ENCODE measurements at places on chromosomes 3 and 15.

DNA sequence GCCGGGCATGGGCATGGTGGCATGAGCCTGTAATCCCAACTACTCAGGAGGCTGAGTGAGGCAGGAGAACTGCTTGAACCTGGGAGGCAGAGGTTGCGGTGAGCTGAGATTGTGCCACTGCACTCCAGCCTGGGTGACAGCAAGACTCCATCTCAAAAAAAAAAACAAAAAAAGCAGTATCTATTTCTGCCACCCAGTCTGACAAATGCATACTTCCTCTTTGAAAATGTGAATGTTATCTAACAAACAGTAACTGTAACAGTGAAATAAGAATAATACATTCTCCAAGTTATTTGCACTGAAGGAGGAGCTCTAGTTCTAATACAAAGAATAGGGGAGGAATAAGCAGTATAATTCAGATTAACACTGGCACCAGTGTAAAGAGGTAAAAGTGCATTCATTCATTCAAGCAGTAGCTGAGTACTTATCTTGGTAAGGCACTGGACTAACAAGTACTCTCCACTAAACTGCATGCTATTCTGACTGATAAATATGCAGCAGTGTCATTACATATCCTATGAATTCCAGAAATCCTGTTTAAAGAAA, 12.9 kb downstream of the VPS13C start:
- DNase-seq: no peak

DNA sequence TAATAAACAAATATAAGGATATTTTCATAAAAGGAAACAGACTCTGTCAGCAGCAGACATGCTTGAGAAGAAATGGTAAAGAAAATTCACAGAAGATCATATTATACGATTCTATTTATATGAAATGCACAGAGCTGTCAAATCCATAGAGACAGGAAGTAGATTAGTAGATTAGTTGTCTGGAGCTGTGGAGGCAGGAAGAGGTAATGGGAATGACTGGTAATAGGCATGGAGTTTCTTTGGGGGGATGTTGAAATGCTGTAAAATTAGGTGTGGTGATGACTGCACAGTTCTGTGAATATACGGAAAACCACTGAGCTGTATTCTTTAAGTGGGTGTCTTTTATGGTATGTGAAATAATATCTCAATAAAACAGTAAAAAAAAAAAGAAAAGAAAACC, 35.3 kb downstream of the CEP152 start:
- no peak for DNase-seq

DNA sequence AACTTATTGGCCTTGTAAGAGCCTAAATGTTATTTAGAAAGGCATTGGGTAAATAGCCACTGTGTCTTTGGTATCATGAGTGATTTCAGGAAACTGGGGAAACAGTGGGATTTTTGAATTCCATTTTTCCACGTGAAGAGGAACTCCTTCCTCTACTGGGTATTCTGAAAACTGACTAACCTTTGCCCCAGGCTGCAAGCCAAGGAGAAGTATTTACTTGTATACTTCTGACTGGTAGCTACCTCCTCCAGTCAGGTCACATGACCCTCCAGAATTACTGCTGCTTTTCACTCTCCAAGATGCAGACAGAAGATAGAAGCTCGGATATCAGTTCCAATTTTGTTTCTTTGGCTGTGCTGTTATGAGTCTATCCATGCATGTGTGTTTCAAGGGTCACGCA, 50.9 kb upstream of the MAP3K13 start:
- no peak for DNase-seq

- no peak for DNase-seq
Observed at GRCh38 chr3:88469216-88469615, 319.5 kb downstream of the C3orf38 start.

GRCh38 chr3:57261929-57262328, 30.6 kb downstream of the ASB14 start:
- DNase-seq: no peak

DNA sequence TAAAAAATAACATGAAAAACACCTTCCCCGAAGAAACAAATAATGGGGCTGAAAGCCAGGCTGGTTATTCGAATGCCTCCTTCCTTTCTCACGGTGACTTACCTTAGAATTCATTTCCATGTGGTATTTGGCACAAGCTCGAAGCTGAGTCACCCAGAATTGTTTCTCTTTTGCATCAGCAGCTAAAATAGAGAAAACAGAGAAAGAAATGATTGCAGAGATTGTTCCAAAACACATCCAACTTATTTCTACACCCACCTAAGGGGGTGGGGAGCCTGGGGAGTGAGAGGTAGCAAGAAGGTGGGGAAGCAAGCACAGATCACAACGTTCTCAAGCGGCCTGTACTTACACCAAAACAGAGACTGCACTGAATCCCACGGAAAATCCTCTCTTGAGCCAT, 104.7 kb downstream of the OSBPL10 start:
- DNase-seq: no peak

GRCh38 chr3:196726788-196727675, 12.6 kb upstream of the PAK2 start:
- DNase-seq: no peak

- DNase-seq: no peak
Observed at GRCh38 chr3:124784686-124785382, 54.6 kb downstream of the UMPS start.

DNA sequence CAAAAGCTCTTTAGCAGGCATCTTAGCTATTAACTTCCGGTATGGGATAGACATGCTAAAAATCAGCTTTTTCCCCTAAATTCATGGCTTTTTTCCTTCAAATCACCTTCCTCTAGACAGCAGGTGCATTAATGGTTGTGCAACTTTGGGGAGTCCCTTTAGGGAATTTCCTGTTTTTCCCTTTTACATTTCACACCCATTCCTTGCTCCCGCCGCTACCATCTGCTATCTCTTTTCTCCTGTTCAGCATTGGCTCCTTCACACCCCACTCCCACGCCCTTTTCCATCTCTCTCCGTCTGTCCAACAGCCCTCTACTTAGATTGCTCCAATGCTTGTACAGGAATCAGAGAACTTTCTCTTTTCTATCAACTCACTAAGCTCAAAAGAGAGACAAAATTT, 43.4 kb downstream of the FEZF2 start:
- no peak for DNase-seq

- no peak for DNase-seq
Observed at GRCh38 chr15:63104727-63105126, 16.9 kb upstream of the LACTB start.

GRCh38 chr3:106117490-106117858, 248.7 kb upstream of the CBLB start:
- no peak for DNase-seq

- DNase-seq: no peak
Observed at GRCh38 chr3:14393440-14394106, 8.8 kb upstream of the SLC6A6 start.

- no peak for DNase-seq
Observed at GRCh38 chr3:46831841-46832240, 31.4 kb downstream of the MYL3 start.

DNA sequence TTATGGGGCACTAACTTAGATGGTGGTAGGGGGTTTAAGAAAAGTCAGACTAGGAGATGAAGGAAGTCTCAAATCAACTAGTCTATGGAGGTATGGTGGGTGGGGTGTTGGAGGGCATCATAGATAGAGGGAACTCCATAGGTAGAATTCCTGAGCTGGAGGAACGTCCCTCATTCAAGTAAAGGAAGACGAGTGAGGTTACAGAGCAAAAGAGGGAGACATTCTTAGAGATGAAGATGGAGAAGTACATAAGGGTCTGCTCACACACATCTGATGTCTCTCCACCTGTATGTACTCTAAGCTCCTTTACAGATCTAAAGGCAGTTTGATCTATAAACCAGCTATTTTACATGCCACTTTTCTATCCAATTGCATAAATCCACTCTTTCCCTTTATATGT, 1.4 kb downstream of the PLSCR1 start:
- no peak for DNase-seq

DNA sequence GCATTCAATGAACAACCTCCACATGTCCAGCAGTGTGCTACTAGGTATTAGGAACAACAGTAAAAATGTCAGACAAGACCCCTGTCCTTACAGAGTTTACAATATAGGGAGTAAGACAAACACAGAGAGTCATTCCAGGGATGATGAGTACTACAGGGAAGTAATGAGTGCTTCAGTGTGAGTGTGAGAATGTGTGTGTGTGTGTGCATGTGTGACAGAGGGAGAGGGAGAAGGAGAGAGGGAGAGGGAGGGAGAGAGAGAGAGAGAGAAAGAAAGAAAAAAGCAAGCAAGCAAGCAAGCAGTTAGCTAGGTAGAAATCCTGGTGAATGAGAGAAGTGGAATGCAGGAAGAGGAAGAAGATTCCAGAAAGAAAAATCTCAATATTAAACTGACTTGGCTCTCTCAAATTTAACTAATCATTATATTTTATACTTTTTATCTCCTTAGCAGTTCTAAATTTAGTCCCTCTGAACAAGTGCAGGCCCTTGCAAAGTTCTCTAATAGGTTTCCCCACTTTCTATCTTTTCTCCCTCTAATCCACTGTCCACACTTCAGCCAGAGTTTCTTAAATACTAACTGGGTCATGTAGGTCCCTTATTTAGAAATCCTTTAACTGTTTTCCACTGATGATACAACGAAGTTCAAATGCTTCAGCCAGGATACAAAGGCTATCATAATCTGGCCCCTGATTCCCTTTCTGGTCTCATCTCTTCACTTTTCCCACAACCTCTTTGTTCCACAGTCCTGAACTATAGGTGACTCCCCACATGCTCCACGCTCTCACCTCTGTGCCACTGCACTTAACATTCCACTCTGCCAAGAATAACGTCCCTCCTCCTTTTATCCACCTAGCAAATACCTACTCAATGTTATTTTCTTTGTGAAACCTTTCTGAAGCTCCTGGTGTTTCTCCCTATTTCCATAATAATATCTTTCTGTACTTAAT, 10.3 kb downstream of the DCBLD2 start:
- no peak for DNase-seq

DNA sequence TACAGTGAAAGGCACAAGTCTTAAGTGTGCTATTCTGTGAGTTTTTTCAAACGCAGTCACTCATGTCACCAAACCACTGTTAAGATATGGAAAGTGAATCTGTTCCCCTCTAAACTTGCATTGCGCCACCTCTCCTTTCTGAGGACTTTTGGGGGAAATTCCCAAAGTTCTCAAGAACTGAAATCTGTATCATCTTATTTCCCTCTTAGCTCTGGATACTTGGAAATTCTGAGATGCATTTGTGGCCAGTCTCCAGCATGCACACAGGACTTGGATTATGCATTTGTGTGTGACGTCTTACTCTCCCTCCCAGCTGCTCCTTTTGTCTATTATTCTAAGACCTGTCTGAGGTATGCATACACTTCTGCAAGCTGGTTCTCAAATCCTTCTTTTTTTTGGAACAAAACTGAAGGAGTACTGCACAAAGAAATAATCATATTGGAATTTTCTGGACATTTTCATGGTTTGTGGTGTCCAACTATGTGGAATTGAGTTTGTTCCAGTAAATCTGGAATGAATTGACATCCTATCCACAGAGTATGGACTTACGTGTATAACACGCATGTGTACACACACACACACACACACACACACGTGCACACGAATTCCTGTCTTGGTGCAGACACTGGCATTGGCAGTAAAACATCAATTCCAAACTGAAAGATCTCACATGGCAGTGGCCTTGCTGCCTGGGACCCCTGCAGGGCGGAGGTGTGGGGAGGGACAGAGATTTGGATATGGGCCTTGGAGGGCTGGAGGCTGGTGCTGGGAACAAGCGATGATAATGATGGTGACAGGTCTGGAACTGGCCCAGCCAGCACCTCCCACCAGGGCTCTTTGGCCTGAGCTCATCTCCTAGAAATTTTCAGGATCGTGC, 8.2 kb upstream of the LCTL start:
- no peak for DNase-seq

DNA sequence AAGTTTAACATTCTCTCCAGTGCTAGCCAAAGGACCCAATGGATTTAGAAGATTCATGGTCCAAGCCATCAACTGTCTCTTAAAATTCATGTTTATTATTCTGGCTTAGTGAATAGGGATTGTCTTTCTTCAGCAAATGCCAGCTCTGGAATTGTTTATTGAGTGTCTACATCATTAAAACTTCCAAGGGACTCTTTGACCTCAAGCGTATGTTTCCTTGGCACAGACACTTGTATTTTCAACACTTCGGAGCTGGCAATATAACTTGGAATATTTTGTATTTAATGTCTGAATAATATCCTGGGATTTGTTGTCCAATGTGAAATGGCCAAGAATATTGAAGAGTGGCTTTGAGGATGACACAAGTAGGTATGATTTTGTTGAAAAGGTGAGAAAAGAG, 204.2 kb downstream of the EPHA3 start:
- no peak for DNase-seq

DNA sequence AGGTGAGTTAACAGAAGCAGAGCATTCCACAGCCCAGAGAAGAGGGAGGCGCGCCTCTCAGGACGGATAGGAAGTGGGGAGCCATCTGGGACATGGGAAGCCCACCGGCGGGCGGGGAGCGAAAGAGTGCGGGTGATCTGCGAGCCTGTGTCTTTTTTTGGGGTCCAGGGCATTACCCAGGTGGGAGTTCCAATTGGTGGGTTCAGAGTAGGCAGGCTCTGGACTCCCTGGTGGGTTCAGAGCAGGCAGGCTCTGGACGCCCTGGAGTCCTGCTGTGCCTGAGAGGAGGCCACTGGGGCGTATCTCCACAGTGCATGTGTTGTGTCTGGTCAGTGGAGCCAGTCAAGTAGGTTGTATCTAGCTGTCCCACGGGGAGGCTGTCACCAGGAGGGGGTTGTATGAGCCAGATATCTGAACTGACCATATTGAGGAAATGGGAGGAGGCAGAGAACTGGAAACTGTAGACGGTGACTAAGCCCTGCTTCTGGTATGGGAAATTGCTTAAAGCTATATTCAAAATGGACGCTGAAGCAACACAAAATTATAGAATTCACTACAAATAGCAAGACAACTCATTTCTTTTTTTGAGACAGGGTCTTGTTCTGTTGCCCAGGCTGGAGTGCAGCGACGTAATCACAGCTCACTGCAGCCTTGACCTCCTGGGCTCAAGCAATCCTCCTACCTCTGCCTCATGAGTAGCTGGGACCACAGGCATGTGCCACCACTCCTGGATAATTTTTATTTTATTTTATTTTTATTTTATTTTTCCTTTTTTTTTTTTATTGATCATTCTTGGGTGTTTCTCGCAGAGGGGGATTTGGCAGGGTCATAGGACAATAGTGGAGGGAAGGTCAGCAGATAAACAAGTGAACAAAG, 34.5 kb upstream of the CHST2 start:
- DNase-seq: no peak
